ENCODE measurements at places on chromosomes 12 and 14.

GRCh38 chr14:23406244-23406643 lies 1.8 kb downstream of the MYH6 start:
- DNase-seq: no peak

- DNase-seq: no peak
Measured at GRCh38 chr12:57489157-57489641, 1.3 kb downstream of the MARS1 start.

- no peak for DNase-seq
Measured at GRCh38 chr14:57364659-57365450, 25.5 kb upstream of the NAA30 start.

- no peak for DNase-seq
Measured at GRCh38 chr12:84455598-84455997, 457.0 kb downstream of the SLC6A15 start.

- no peak for DNase-seq
Measured at GRCh38 chr12:52636189-52636588, 15.8 kb downstream of the KRT2 start.

DNA sequence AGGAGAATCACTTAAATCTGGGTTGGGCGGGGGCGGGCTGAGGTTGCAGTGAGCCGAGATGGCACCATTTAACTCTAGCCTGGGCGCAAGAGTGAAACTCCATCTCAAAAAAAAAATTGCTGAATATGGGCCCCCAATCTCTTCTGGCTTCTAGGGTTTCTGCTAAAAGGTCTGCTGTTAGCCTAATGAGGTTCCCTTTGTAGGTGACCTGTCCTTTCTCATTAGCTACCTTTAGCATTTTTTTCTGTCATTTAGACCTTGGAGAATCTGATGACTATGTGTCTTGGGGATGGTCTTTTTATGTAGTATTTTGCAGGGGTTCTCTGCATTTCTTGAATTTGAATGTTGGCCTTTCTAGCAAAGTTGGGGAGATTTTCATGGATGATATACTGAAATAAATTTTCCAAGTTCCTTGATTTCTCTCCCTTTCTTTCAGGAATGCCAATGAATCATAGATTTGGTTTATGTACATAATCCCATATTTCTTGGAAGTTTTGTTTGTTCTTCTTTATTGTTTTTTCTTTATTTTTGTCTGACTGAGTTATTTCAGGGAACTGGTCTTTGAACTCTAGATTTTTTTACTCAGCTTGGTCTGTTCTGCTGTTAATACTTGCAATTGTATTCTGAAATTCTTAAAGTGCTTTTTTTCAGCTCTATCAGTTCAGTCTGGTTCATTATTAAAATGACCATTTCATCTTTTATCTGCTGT lies 181.5 kb downstream of the TTC6 start:
- DNase-seq: no peak

GRCh38 chr12:102061096-102061559 lies 663 bp downstream of the WASHC3 start:
- no peak for DNase-seq

- peak; percentile 7 for DNase-seq
Measured at GRCh38 chr12:2057041-2057794, 4.4 kb downstream of the CACNA1C start.

- DNase-seq: no peak
Measured at GRCh38 chr14:23365732-23366425, 907 bp upstream of the EFS start.

DNA sequence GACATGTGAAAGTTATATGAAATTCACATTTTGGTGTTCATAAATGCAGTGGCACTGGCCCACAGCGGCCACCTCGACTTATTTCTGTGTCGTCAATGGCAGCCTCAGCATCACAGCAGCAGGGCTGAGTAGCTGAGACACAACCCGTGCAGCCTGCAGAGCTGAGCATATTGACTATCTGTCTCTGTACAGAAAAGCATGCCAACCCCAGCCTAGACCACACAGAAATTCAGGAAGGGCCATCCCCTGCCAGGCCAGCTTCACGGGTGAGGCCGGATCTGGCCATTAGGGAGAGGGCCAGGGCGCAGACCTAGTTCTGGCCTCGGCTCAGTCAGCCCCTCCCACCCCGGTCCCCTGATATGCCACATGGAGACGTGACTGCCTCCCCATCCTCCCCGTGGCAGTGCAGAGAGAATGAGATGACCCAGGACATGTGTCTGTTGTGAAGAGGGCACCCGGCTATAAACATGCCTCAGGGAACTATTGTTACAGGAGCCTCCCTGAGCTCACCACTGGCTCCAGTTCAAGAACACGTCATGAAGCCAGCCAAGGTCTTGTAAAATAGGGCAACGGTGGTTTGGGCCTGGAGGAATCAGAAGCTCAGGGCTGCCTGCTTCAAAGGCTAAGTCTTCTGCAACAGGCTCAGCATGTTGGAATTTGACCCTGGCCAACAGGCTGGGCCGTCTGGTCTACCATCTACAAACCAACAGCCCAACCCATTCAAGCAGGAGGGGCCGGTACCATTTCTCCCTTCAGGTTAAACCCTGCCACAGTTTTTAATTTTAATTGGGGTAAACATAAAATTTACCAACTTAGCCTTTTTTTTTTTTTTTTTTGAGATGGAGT lies 25.5 kb downstream of the SCARB1 start:
- DNase-seq: peak; percentile 92

GRCh38 chr14:68020493-68020892 lies 200.9 kb downstream of the RAD51B start:
- DNase-seq: no peak

- DNase-seq: no peak
Measured at GRCh38 chr12:1703771-1704722, 13.2 kb downstream of the ADIPOR2 start.

DNA sequence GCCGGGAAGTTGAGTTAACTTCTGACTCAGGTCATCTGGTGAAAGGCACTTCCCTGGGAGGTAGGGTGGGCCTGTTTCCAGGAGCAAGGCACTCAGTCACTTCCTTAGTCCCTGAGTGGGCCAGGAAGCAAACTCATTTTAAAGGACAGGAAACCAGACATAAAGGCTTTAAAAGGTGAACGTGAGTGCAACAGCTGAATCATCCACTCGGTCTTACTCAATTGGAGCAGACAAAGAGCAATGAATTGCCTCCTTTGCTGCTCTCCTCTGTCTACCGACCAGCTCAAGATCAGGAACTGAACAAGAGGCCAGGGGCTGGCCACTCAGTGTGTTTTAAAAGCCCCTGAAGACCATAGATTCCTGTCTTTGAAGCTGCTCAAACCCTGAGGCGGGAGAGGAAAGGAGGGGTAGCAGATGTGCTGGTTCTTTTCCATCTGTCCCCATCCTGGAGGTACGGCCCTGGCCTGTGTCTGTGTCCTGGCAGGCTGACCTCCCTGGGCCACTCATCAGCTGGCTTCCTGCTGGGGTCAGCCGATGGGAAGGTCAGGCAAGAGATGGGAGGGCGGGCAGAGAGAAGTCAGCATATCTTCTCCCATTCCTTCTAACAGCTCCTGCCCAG lies 148.9 kb downstream of the PPM1H start:
- DNase-seq: no peak

Data from SHP77 treated with DMSO at 0.1 percent for 48 hours (cell line).